NCI-H748 treated with DMSO at 0.1 percent for 48 hours (cell line): ENCODE measurements at places on chromosomes 1 and 21.

DNA sequence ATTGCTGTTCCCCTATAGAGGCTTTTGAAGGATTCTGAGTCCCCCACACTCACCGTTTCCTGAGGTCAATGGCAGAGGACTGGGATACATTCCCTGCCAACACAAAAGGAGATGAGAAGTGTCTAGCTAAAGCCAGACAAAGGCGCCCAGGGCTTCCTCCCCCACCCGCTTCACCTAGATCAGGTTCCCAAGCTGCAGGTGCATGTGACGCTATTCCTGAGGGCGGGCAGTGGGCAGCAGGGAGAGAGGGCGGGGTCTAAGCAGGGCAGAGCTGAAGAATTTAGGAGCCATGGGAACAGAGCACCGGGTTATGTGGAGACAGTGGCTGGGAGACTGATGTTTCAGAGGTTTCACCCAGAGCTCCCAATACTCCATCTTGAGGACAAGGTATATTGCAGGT lies 6.0 kb upstream of the ARHGEF2 start:
- DNase-seq = no peak

- DNase-seq = no peak
These were observed at the start of gene MAP3K7CL for GRCh38 chr21:29130270-29130969. MAP3K7CL (plus strand) TSS chr21:29130644; CDS start chr21:29133345, 2,701 bp downstream.

GRCh38 chr1:241614144-241614543 lies 26.0 kb downstream of the CHML start:
- no peak for DNase-seq

DNA sequence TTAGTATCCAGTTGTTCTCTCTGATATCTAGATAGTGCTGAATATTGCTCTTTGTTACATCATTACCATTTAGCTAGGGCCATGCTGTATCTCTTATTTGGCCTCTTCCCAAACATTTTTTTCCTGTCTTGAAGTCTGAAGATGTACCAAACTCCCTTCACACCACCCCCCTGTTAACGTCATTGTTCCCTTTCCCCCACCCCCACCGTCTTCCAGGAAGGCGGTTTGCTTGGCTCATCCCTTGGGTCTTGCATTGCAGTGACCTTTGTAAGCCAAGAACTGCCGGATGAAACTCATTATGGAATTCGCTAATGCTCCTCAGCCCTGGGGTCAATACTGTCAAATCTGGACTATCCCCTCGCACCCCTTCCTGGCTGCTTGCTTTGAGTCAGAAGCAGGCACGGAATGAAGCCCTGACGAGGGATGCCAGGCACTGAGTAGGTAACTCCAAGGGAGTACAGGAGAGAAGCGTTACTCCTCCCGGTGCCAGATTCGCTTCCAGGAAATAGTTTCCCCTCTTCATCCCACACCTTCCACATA lies 283.1 kb downstream of the TM2D1 start:
- no peak for DNase-seq

GRCh38 chr21:23445307-23445706 lies 2162.0 kb downstream of the MRPL39 start:
- DNase-seq = no peak

GRCh38 chr1:156801409-156802121 lies 15.1 kb downstream of the SH2D2A start:
- DNase-seq = no peak

DNA sequence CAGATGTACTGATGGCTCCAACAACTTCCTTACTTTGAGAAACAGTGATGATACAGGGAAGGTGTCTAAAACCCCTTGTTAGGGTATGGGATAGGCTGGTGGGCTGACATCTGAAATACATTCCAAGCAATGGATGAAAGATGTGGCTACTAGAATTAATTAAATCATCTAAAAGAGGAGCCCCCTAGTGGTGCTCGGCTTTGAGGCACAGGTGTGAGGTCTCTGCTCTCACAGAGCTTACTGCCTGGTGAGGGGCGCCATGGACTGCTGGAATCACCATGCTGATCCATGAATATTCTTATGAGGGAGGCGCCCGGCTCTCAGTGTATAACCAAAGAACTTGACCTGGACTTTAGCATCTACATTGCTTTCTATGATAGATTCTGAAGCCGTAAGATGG lies 48.5 kb downstream of the GNG4 start:
- DNase-seq = no peak
